ENCODE measurements at places on chromosomes 1 and 21.

DNA sequence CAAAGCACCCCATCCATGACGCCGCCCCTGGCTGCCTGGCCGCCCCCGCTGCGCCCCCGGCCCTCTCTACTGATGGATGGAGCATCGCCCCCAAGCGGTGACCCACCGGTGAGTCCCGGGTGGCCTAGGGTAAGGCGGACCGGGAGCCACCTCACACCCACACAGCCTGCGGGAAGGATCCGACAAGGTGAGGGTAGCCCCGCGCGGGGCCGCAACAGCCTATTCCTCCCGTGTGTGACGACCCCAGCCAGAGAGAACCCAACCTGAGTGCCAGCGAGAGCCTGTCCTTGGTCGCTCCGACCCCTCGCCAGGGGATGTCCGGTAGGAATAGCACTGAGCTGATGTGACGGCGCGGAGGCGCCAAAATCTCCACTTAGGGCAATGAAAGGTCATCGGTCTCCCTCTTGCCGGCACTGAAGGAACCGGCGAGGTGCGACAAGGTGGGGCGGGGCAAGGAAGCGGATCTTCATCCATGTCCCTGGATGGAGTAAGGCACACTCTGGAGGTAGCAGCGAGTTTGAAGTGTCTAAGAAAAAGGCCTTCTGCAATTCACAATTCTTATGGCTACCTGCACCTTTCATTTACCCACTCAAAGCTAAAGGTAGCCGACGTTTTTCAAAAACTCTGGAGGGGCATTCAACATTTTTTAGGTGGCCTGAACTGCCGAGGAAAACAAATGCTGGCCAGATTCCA is 19.7 kb upstream of the CHIA start:
- no peak for DNase-seq

DNA sequence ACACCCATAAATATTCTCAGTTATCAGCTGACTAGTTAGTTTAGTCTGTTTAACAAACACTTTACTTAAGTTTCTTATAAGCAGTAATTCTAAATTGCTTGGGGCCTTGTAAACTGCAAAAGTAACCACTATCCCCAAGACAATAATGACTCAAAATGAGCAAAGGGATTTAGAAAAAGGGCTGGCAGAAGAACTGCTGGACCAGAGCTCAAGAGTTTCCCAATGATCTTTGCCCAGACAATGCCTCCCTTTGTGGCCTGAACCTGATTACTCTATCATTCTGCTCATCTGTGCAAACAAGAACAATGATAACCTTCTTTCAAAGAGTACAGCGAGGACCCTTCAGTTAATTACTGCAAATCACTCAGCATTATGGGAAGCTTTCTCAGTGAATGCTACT is 123.5 kb downstream of the TIAM1 start:
- peak; percentile 66 for DNase-seq

DNA sequence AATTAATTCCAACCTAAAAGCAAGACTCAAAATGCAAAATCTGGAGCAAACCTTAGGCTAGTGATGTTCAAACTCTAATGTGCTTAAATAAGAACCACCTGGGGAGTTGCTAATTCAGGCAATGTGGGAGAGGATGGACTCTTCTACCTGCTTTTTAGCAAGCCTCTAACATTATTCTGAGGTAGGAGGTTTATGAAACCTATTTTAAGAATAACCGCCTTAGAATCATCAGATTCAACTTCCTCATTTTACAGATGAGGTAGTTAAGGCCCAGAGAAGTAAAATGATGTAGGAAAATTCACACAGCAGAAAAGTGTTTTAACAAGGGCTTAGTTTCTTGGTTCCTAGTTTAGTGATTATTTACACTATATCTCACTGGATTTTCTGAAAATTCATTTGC is 8.6 kb upstream of the NTNG1 start:
- DNase-seq: no peak

DNA sequence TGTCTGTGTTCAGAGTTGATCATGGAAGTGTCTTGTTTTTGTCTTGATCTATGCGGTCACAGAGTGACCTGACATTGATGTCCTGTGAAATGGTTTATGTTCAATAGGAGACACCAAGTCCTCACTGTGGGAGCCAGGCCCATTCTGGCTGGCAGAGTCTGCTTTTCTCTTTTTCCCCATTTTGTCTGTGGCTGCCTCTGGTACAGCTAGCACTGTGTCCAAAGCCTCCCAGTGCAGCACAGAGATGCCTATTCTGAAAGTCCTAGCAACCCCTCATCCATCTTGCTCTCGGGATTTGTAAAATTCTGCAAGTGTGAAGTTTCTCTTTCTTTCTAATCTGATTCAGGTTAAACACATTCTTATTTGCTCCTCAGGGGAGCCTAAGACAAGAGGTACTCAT is 14.3 kb downstream of the TNN start:
- no peak for DNase-seq

GRCh38 chr1:167911413-167911812 is 2.5 kb downstream of the ADCY10 start:
- DNase-seq: no peak
